ENCODE measurements at places on chromosomes 13 and 19.

DNA sequence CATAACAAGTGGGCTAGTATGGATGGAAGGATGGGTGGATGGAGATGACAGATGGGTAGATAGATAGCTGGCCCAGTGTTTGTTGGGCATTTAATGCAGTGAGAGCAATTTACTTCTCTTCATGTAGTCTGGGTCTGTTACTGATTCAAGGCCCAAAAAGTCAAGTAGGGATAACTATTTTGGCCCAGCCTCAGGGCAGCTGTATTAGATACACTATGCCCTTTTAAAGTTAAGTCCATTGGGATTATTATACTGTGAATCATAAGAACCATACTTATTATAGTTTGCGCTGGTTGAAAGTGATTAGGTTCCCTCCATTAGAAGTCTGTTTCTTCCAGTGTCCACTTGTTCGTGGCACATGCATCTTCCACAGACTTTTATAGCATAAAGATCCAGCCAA, 4.7 kb downstream of the ITGBL1 start:
- DNase-seq = no peak

- DNase-seq = no peak
Observed at GRCh38 chr19:30004403-30004802, 62.4 kb downstream of the URI1 start.

GRCh38 chr13:61277586-61278276, 137.9 kb downstream of the PCDH20 start:
- DNase-seq = no peak

- DNase-seq = no peak
Observed at GRCh38 chr13:107185889-107186288, 618.0 kb upstream of the ARGLU1 start.

DNA sequence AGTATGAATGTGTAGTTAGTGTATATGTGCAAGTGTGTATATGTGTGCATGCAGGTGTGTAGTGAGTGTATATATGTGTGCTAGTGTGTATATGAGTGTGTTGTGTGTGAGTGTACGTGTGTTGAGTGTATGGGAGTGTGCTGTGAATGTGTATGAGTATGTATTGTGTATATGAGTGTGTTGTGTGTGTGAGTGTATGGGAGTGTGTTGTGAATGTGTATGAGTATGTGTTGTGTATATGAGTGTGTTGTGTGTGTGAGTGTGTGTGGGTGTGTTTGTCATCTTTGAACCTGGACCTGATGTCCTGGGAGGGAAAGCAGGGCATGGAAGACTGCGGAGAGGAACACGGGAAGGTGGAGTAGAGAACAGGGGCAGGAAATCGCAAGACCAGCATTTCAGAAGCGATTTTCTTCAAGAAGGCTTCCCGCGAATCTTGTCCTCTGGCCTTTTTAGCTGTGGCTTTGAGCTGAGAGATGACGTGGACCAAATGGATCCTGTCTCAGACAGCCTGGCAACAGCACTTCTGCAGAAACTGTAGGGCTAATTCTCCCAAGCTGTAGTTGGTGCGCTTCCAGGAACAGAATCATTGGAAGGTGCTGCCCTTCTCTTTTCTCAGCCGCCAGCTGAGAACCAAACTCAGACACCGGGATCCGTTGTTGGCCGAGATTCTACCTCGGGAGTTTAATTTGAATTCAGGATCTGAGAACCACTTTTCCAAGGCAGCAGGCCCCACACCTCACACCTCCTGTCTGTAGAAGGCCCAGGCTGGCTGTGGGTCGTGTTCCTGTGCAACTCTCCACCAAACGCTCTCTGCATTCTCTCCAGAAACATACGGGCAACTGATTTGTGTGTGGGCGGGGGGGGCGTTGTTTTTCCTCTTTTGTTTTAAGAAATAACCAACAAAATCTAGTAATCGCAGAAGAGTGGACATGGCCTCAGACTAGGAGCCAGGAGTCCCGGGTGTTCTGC, 94.7 kb upstream of the RAP2A start:
- no peak for DNase-seq

GRCh38 chr13:65154661-65155447, 2075.3 kb downstream of the PCDH9 start:
- DNase-seq = no peak

- DNase-seq = no peak
Observed at GRCh38 chr13:95643571-95643935, 953 bp downstream of the DZIP1 start.

DNA sequence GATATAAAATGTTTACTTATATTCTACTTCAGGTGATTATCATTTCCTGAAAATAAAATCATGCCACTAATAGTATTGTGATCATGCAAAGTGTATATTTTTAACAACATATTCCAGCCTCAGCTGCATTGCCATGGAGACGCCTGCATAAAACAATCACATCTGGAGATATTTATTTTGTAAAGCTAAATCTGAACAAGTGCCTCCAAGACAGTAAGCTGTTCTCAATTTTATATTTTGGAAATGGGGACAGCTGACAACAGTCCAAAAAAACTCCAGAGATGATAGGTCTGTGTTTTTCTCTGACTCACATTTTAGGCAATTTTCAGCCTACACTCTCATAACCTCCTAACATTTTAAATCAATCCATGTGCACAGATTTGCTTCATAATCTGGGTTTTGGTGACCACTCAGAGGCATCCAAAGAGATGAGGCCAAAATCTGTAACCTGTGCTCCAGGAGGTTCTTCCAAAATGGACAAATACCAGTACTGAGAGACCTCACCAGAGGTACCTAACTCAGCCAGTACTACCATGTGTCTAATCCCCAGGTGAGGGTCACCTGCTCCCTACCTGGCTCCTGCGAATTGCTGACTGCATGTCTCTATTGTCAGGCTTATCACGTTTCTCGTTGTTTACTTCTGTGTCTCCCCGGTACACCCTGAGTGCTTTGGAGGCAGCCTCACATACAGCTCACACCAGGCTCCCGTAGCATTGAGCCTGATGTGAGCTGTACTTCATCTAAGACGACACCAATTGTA, 62.7 kb downstream of the COL4A1 start:
- no peak for DNase-seq

DNA sequence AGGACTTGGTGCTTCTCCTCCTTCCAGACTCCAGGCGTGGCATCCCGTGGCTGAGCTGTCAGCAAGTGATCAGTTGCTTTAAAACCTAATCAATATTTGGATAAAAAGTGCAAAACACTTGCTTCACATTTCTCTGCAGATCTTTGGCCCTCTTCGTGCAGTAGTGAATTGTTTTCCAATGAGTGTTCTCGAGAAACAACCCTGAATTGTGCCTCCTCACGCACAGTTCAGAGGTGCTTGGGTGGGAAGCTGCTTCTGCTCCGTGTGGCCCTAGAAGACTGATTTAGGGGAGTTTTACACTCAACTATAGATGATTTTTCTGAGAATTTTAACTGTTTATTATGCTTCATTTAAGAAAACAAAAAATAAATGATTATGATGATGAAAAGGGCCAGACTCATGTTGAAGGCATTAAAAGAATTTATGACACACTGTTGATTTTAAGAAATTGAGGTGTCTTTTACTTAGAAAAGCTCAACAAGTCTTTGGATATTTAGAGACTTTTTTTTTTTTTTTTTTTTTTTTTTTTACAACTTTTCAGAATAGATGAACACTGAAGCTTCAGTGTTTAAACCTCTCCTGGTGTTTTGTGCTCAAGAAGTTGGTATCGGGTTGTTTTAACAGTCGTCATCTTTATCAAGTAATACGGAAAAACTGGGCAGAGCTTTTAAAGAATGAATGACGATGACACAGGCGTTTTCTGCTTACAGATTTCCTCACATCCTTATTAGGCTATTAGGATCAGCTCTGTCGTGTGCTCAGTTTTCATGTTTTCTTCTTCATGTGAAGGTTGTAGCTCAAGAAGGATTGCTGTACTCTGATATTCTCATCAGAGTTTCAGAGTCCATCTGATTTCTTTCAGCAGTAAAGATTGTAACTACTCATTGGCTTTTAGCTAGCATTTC, 39.5 kb upstream of the TEX29 start:
- DNase-seq = no peak

DNA sequence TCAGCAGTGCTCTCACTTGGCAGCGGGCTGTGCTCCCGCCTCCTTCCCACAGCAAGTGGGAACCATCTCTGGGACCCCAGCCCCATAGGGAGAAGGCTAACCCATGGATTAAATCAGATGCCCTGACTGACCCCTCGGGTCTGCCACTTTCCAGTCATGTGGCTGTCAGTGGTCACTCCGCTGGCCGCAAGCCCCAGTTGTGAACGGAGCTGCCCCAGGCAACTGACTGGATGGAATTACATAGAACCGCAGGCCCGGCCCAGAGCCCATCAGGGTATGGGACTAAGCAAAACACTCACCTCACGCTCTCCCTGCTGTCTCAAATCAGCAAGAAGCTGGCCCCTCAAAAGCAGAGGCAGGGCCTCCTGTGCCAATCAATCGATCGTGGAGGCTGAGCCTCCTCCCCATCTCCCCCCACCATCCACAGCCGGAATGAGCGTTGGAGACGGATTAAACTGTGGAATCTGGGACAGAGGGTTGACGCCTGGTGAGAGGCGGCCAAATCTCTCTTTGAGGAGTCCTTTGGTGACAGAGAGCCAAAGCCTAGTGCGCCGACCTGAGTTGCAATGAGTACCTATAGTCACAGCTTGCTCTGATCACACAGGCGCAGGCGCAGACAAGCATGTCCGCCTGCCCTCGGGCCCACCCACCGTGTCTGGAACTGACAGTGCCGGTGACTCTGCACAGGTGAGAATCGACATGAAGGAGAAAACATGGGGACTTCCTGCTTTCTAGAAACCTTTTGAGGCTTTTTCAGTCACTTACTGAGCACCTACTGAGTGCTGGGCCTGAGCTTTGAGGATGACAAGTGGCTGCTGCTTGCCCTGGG, 38.7 kb downstream of the PBX4 start:
- DNase-seq = no peak

DNA sequence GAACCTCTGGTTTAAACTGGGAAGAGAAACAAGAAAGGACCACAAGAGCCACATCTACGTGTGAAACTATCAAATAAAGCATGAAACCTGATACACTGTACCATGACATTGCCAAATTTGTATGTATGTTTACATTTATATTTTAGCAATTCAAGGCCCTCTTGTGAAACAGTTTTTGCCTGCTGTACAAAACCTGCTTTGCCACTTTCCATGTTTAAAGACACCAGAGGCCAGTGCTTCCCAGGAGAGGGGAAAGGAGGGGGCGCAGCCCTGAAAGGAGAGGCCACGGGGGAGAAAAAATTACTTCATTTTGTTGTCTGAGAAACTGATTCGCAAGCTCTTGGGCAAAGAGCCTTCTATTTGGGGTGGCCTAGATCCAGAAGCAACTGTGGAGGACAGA, 124.8 kb downstream of the DCLK1 start:
- DNase-seq = no peak

DNA sequence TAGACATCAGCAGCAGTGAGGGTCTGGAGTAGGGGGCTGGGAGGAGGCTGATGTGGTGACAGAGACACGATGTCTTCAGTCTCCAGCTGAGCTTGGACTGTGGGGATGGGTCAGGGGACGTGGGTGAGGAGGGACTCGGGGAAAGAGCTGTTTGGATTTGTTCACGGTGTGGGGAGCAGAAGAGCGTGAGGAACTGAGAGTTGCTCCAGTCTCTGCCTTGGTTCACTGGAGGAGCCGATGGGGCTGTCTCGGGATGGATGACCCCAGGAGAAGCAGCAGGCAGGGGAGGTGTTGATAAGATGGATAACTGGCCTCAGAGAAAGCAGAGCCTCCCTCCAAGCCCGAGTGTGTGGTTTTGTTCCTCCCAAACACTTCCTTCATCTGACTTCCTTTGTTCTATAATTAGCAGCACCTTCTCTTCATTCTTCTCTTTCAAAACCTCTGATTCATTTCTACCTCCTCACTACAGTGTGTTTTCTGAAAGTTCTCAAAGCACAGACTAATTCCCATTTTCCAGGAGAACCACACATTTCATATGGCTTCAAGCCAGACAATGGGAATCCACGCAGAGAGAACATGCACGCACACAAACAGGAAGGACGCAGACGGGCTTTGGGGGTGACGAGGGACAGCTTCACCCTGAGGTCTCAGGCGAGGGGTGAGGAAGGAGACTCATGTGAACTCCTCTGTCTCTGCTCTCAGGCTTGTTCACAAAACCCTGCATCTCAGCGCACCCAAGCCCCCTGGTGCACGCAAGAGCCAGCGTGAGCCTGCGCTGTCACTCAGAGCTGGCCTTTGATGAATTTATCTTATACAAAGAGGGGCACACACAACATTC, 18.6 kb downstream of the LAIR2 start:
- no peak for DNase-seq

- no peak for DNase-seq
Observed at GRCh38 chr19:57583104-57583520, 833 bp upstream of the ZIK1 start.

DNA sequence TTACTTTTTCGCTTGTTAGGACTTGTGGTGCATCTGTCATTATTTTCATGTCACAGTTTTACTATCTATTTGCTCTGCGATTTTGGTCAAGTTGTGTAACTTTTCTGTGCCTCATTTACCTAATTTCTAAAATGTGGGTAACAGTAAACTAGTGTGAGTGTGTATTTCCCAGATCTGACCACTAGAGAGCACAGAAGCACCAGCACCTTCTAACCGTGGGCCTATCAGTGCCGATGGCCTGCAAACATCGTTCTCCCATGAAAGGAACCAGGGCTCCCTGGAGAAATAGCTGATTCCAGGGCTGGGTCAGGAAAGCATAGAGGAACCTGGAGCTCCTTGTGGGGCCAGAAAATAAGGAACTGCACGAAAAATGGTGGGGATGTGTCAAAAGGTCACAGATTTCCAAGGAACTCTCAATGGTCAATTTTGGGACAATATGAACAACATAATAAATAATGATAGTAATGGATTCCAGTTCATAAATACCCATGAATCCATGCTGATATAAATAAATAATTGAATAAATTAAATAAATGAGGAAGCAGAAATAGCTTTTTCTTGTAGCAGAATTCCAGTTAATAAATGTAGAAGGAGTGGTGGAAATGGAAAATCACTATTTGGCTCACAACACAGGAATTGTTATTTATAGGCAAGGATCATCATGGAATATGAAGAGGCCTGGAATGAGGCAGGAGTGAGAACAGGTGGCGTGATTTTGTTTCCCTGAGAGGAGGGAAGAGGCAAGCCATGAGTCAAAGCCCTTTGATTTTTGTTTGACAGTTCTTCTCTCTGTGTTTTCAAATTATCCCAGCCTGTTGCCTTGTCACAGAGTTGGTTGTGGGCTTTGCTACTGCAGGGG, 31.1 kb downstream of the CEACAM8 start:
- no peak for DNase-seq

- no peak for DNase-seq
Observed at GRCh38 chr19:19500975-19501644, 14.2 kb downstream of the TSSK6 start.

DNA sequence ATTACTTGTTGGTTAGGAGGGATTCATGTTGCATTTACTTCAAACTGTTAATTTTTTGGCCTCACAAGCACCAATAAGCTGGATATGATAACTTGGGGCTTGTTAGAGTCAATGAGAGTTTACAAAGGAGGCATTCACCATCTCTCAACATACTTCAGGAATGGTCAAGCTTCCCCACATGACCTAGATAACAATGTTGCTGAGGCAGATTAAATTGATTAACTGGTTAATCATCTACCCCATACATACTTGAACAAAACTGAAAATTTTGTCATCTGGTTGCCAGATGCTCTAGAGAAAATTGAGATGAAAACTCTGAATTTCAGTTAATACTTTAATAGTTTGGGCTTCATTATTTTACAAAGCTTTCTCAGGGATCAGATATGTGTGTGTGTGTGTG, 43.0 kb upstream of the UBL3 start:
- DNase-seq = no peak

- no peak for DNase-seq
Observed at GRCh38 chr13:113322043-113322461, 25.0 kb downstream of the LAMP1 start.

GRCh38 chr13:33139780-33140535, 123.7 kb downstream of the KL start:
- no peak for DNase-seq
